ENCODE measurements at places on chromosomes 7 and 10.

DNA sequence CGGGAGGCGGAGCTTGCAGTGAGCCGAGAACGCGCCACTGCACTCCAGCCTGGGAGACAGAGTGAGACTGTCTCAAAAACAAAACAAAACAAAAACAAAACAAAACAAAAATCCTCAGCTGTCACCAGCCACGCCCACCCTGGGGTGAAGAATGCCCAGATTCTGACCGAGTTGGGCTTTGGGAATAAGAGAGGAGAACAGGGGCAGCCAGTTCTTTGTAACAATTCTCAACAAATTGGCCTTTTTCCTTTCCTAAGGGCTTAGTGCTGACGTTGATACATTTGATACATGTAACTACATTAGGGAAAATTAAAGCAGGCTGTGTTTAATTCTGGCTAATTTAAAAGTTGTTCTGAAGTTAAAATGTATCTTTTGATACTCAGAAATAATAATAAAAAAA lies 121.0 kb downstream of the EPC1 start:
- no peak for DNase-seq

GRCh38 chr7:1121886-1122831 lies 34.2 kb downstream of the GPER1 start:
- no peak for DNase-seq

GRCh38 chr10:93236393-93237040 lies 162.8 kb downstream of the CYP26A1 start:
- no peak for DNase-seq

DNA sequence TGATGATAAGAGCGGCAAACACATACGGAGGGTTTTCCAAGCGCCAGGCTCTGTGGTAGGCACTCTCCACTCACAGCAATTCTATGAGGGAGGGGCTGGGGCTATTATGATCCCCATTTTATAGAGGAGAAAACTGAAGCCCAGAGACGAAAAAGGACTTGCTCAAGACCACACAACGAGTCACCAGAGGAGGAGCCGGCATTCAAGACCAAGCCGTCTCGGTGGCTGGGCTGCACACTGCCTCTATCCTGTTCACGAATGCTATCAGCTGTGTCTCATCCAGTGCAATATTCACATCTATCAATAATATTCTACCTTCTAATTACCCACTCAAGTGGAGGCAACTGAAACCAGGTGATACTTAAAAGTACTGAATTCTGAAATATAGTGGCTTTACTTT lies 67.8 kb upstream of the NMT2 start:
- DNase-seq: peak; percentile 24

DNA sequence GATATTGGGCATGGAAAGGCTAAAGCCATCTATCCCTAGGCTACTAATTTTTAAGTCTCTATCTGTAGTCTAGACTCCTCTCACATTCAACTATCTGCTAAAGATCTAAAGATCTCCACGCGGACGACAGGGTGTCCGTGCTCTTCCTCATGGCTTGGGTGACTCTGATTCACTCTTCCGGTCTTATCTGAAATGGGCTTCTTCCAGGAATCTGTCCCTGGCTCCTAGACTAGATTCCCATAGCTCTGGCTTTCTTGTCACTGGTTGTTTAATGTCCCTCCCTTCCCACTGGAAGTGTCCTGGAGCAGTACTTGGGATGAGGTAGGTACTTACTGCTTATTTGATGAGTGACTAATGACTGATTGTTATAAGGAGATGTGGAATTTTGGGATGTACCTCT lies 62.0 kb upstream of the PODXL start:
- DNase-seq: no peak

DNA sequence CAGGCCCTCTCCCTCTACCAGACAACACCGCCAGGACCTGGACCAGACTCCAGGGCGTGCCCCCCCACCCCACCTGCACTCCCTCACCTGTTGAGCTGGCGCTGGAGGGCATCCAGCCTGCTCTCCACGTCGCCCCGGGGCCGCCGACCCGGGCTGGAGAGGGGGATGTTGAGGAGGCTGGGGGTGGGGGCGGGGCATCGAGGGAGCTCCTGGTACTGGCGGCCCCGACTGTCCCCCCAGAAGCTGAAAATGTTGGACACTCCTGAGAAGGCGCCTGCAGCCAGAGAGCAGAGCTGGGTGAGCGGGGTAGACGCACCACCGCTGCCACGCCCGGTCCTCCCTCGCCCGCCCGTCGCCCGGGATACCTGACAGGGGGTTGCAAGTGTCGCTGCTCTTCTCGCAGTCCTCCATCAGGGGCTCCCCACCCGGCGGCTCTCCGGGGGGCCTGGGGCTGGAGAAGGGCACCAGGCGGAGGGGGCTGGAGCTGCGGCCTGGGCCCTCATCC lies 30.8 kb downstream of the KCNH2 start:
- DNase-seq: no peak

- DNase-seq: peak; percentile 55
These were observed 3.8 kb downstream of the NFE2L3 start for GRCh38 chr7:26155531-26156375.

DNA sequence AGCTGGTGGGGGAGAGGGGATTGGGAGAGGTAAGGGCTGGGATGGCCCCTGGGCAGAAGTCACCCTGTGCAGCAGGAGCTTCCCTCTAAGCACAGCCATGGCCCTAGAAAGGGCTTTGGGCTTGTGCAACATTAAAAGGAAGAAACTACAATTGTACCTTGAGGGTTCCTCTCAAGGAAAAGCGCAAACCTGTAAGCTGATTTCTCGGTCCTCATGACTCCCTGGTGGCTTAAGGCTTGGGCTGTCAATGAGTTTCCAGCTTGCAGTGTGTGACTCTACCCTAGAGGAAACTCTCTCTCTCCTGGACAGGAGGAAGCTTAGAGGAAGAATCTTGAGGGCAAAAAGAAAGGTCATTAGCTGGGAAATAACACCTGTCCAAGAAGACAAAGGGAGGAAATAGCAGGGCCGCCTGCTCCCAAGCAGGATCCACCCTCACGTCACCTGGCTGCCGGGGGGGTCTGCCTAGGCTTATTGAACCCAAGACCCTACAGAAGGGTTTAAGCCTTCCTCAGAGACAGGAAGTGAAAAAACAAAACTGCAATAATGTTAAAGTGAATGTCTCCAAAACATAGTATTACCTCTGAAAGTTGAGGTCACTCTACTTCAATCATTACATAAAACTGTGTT lies 112.5 kb downstream of the WDR11 start:
- DNase-seq: no peak

DNA sequence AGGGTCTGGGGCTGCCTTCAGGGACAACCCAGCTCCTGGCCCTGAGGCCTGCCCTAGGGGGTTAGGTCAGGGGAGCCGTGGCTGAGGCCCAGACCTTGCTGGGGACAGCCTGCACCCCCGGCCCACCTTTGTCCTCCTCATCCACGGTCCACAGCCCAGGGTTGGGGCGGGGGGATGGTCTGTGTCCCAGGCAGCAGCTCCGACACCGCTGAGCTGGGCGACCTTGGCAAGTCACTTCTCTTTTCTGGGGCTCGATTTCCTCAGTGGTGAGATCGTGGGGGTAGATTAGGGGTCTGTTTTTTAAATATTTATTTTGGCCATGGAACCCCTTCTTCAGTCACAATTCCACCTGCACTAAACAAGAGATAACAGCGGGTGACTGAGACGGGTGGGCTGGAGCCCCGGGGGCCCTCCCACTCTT lies 30.9 kb downstream of the DNAJB12 start:
- DNase-seq: no peak

DNA sequence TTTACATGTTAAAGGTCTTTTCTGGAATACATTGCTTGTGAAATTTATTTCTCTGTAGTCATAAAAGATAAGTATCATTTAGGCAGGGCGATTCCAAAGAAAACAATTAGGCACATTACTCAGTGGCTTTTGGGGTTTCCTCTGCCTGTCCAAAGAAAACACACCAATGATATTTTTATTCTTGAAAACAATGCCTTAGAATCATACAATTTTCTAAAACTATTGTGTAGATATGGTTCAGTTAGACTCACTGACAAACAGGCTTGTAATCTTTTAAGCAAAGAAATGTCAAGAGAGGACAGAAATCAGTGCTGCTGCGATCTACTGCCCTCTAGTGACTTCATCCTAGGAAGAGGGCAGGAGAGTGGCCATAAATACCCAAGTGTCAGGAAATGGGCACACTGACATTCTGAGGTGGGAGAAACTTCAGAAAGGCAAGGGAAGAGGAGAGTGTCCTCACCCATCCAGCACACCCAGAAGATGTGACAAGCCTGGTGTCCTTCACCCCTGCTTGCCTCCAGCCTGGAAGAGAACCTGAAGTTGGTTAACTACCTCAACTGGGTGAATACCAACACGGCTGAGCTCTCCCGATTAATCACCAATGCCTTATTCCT lies 120.5 kb downstream of the GALNT11 start:
- DNase-seq: peak; percentile 89

DNA sequence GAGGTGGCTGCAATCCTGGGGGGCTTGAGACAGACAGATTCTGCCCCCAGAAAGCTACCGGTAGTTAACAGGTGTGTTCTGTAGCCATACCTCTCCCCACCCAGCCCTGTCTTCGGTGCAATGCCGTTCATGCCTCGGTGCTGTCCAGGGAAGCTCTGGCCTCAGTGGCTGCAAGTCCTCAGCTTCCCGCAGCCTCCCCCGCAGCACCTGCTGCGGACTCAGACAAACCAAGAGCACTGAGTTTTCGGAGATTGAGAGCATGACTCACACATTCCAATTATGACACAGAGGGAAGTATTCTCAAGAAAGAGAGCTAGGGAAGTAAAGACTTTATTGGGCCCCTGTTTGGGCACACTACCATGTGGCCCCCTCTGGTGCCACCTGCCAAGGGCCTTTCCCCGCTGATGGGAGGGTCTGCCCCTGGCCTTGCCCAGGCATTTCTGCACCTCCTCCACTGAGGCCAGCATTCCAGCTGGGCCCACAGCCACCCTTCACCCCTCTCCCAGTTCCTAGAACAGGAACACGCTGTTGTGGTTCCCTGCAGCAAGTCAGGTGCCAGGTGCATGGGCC lies 30.2 kb upstream of the EZH2 start:
- peak; percentile 77 for DNase-seq

DNA sequence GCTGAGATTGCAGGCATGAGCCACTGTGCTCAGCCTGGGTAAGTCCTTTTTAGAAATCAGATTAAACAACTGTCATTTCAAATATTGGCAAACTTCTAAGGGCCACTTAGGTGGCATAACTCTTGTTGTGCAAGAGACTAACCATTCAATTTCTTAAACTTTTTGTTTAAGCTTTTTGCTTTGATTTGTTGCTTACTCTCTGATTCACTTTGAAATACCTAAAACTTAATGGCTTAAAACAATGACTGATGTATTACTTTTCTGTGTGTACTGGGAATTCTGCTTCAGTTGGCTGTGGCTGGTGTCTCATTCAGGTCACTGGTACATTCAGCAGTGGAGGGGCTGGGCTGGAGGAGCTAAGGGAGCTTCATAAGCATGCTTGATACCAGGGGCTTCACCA lies 28.9 kb downstream of the ZNF25 start:
- no peak for DNase-seq

DNA sequence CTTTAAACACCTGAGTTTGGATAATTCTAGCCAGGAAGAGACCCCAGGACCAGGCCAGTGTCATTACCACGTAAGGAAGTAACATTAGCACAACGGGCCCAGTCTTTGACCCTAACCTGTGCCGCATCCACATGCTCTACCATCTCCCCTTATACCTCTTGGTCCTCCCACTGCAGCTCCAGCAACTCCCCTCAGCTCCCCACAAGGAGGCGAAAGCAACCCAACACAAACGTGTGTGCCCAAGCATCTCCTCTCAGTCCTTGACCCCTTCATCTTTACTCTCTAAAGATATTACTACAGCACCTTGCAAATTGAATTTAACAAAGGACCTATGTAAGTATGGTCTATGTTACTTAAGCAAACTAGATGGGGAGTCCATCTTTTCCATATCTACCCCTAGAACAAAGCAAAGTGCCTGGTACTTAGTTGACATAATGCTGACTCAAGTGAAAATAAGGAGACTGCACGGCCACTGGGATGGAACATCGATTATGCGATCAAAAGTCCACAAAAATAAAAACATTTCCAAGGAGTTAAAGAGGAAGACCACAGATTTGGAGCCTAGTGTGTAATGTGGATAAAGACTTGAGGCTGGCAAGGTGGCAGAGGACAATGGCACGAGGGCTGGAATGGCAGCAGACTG lies 147.7 kb downstream of the JAZF1 start:
- no peak for DNase-seq

DNA sequence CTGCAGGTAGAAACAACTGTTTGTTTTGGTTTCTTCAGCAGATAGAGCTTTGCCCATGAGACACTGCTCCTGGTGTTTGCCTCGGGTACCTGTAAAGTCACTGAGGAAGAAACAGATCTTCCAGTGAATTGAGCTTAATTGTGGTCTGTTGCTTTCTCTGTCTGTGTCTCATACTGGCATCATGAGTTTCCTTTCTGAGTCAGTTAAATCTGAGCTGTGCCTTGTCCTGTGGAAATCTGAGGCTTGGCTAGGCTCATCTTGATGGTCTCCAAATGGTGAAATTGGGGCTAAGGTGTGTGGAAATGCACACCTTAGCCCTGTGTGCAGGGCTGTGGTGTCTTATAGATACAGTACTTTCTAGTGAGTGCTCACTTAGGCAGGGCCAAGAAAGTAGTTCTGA lies 67.4 kb downstream of the GBF1 start:
- DNase-seq: peak; percentile 60

GRCh38 chr10:3762309-3762708 lies 22.7 kb downstream of the KLF6 start:
- no peak for DNase-seq

- no peak for DNase-seq
These were observed 275.2 kb downstream of the PHTF2 start for GRCh38 chr7:78073609-78074382.

- DNase-seq: no peak
These were observed at the start of gene SLIT1 for GRCh38 chr10:97185326-97186058. Gene SLIT1, minus strand, starts transcription at chr10:97185959. Its CDS starts 285 bp downstream, at chr10:97185674.

- no peak for DNase-seq
These were observed 4.1 kb downstream of the KCNIP2 start for GRCh38 chr10:101839416-101840063.

GRCh38 chr10:34679177-34679576 lies 135.9 kb downstream of the PARD3 start:
- DNase-seq: no peak

GRCh38 chr10:70494536-70494935 lies 16.0 kb downstream of the PALD1 start:
- no peak for DNase-seq

- DNase-seq: no peak
These were observed 10.7 kb downstream of the AMZ1 start for GRCh38 chr7:2698581-2699288.

- no peak for DNase-seq
These were observed 92.3 kb upstream of the DUSP5 start for GRCh38 chr10:110405380-110405779.

DNA sequence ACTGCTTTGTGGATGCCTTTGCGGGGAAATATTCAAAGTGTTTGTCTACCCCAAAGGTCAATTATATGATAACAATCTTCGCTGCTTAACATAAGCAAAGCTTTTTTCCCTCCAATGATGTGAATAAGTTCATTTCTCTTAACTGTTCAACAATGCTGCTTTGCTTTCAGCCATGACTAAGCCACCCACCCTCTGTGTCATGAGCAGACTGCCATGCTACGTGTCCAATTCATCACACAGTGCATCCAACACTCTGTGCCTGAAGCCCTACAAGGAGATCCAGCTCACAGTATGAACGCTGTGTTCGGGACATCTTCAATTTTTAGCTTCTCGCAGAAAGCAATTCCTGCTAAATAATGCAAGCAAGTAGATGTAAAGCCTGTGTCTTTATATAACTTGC lies 5.7 kb upstream of the TAS2R40 start:
- peak; percentile 68 for DNase-seq

Data from cardiac fibroblast (primary cell).